Right lung (tissue), 10 donors: ENCODE measurements at places on chromosomes 4 and X. TPM values are rescaled to one million over a fixed set of nuclear protein-coding genes. Genes with fewer than 3 reads are reported as not detected.

UTP3 gene
- 31.2 TPM for polyA plus RNA-seq

OTUD5 gene
- polyA plus RNA-seq: 59.4 TPM

NCAPG gene
- 35.6 TPM for polyA plus RNA-seq

SOX3 gene
- not detected for polyA plus RNA-seq

ARX gene
- 0.12 TPM for polyA plus RNA-seq

SLITRK2 gene
- polyA plus RNA-seq: 4.9 TPM

SCRG1 gene
- polyA plus RNA-seq: 0.34 TPM

PCDH7 gene
- polyA plus RNA-seq: 44.2 TPM

FBXL5 gene
- polyA plus RNA-seq: 91.5 TPM

RHOXF1 gene
- 0.32 TPM for polyA plus RNA-seq

CPZ gene
- polyA plus RNA-seq: 4.7 TPM

VCX3A gene
- polyA plus RNA-seq: 0.44 TPM

AWAT2 gene
- not detected for polyA plus RNA-seq

- no peak for DNase-seq
Measured at GRCh38 chr4:121817701-121818100, 6.0 kb downstream of the CCNA2 start.

GRCh38 chrX:153628129-153628528, 18.9 kb upstream of the DUSP9 start:
- DNase-seq: no peak

DNA sequence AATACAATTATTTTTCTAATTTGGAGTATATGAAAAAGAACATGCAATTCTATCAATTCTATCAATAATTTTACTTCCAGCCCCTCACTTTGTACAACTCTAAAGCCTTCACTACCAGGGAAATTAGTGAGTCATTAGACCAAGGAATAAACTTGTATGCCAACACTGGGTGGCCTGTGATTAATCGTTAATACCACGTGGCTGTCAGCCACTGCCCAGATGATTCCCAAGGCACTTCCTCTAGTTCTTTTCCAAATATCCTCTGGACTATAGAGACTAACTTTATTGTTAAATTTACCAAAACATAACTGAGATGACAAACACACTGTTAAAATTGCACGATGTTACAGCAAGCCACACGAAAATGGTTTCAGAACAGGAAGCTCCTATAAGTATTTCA, 45.7 kb downstream of the MID1 start:
- no peak for DNase-seq

DNA sequence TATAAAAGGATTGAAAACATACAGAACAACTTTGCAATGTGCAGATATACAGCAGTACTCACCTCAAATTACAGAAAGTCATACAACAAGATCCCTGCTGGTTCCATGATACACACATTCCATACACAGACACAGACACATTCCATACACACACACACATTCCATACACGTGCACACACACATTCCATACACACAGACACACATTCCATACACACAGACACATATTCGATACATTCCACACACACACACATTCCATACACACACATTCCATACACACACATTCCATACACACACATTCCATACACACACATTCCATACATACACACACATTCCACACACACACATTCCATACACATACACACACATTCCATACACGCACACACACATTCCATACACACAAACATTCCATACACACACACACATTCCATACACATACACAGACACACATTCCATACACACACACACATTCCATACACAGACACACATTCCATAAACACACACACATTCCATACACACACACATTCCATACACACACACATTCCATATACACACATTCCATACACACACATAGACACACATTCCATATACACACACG, 13.7 kb downstream of the LINC00632 start:
- peak; percentile 38 for DNase-seq

DNA sequence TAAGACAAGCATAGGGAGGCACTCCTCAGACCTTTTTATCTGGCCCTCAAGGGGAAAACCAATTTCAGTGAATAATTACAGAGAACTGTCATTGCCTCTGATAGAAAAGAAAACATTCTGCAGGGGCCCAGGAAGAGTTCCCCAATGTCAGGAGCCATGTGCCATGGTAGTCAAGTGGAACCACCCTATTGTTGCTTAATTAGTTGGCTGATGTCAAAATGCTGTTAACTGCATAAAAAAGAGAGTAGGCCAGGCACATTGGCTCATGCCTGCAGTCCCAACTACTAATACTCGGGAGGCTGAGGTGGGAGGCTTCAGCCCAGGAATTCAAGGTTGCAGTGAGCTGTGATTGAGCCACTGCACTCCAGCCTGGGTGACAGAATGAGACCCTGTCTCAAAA, 28.6 kb upstream of the OGT start:
- no peak for DNase-seq

DNA sequence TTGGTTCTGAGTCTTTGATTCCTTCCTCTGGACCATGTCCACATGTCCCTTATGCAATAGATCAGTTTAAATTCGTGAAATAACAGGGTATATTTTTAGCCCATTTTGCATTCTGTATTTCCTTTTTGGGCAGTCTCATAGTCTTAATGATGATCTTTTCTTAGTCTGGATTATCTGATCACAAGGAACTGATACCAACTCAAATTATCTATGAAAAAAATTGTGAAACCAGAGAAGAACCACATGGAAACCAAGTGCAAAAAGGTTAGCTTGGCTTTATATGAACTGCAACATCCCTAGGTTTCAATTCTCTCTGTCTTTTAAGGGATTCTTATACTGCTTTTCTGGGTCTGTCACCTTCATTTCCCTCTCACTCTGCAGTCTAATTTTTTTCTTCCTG, 608.6 kb upstream of the AADAT start:
- DNase-seq: no peak

DNA sequence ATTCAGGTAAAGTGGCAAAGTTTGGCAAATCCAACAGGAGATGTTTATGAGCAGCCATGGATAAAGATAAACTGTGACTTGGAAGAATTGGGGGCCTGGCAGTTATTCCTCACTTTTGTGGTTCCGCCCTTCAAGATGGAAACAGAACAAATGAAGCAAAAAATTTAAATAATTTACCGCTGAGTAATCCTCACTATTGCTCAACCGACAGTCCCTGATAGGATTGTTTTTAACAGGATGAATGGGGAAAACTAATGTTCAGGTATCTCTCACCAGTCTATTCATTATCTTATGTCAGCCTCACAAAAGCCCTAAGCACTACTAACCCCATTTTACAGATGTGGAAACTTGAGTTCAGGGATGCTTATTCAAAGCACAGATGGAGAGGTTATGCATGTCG, 90.8 kb downstream of the FNIP2 start:
- no peak for DNase-seq

- DNase-seq: no peak
Measured at GRCh38 chrX:46637938-46638337, 64.4 kb downstream of the CHST7 start.

- no peak for DNase-seq
Measured at GRCh38 chr4:135731682-135732081, 1530.1 kb upstream of the PABPC4L start.

GRCh38 chr4:37439809-37440474, 195.4 kb downstream of the NWD2 start:
- no peak for DNase-seq

DNA sequence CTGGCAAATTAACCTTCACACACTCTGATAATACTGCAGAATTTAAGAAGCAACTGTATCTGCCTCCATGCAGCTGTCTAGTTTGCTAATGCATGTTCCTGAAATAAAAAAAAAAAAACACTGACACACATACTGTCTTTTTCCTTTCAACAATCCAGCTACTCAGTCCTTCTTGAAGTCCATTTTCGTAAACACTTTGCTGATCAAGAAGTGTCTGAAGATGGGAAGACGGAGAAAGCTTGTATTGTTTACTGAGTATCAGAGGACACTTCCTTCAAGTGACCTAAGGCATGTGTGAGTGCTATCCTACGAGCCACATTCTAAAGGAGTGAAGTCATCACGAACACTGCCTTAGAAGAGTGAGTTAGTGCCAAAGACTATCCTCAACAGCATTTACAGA, 82.6 kb downstream of the LUZP4 start:
- no peak for DNase-seq

DNA sequence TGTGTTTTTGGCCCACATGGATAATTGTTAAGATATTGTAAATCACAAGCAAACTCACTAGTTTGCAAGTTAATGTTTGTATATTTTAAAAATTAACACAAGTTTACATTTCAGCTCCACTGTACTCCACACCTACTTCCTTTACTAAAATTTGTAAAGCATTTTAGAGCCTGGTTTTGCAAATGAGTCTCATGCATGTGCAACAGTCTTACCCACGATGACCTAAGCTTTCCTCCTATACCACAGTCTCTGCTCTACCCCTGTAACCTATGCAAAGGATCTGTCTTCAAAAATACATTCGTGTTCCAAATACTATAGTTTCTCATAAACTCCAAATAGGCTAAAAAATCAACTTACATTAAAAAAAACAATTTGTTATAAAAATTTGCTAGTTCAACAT, 10.2 kb downstream of the BDH2 start:
- no peak for DNase-seq

GRCh38 chr4:8248091-8248490, 21.5 kb upstream of the HTRA3 start:
- no peak for DNase-seq

- DNase-seq: no peak
Measured at GRCh38 chr4:54516556-54517215, 141.1 kb upstream of the KIT start.

- no peak for DNase-seq
Measured at GRCh38 chr4:153156263-153156662, 48.0 kb upstream of the TRIM2 start.

- DNase-seq: no peak
Measured at GRCh38 chrX:109774706-109775105, 41.6 kb upstream of the ACSL4 start.

DNA sequence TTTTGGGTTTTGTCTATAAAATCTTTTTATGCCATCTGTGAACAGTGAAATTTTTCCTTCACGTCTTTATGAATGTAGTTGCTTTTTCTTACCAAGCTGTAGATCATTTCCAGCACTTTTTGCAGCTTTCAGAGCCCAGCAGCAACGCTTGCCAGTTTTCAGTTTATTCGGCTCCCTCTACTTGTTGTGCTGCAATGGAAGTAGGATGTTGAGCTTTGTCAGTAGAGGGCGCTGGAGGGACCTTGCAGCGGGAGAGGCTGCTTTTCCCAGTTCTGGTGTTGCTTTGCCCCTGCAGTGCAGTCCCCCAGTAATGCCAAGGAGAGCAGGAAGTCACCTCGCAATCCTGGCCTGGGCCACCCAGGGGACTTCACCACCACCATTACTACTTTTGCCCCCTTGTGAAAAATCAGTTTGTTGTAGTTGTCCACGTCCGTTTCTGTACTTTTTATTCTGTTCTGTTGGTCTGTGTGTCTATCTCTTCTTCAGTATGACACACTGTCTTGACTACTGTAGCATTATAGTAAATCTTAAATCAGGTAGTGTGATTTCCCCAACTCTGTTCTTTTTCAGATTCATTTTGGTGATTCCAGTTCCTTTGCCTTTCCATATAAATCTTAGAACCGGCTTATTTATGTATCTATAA, 21.8 kb downstream of the CMC4 start:
- no peak for DNase-seq

- no peak for DNase-seq
Measured at GRCh38 chr4:113276464-113277170, 227.2 kb downstream of the ANK2 start.

DNA sequence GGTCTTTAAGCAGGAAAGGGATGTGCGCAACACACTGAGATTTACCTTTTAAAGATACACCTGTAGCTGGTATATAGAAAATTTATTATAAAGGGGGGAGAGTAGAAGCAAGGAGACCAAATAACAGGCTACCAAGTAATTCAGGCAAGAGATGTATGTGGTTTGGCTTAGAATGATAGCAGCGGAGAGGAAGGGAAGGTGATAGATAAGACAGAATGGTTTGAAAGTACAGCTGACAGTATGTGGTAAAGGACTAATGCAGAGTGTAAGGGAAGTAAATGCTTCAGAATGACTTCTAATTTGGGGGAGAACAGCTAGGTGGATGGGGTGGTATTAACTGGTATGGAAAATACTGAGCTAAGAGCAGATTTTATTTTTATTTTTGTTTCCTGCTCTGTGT, 308.9 kb downstream of the ANTXR2 start:
- no peak for DNase-seq

GRCh38 chr4:163448540-163449203, 24.9 kb downstream of the TKTL2 start:
- no peak for DNase-seq

GRCh38 chr4:8197521-8197920, 1.6 kb upstream of the SH3TC1 start:
- no peak for DNase-seq

DNA sequence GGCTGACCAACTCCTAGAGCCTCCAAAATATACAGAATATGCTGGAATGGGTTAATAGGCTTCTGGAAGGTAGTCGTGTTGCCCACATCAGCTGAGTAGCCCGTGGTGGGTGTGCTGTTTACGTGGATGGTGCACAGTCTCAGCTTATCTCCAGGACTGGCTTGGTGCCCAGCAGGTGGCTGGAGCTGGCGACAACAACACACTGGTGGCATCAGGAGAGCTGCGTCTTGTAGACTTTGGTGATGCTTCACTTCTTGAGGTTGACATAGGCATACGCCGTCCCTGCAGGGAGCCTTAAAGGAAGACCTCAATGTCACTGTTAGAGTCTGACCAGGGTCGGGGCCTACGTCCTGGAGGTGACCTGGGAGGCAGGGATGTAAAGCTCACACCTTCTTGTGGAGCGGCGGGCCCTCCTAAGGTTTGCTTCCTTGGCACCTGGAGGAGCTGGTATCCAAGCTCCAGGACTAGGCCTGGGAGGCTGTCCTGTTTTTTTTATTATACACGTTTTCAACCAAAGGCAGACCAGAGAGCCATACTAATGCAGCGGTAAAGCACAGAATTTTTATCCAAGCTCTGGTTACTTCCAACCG, 26.5 kb upstream of the RBMX start:
- no peak for DNase-seq

DNA sequence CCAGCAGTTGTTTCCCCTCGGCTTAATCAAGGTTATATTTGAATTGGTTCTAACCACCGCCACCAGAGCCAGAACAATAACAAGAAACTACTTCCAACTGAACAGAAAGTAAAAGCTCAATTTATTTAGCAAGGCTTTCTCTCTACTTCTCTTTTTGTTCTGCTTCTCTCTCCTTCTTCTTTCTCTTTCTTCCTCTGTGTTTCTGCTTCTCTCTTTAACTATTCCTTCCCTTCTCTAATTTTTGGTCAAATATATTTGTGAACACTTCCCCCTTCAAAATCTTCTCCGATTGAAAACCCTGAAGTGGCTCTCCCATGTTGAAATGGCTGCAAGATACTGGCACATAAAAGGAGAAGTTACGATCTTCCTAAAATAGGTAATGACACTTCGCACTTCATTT, 1195.9 kb upstream of the PRKX start:
- no peak for DNase-seq

- no peak for DNase-seq
Measured at GRCh38 chr4:27861802-27862201, 1001.2 kb downstream of the STIM2 start.

DNA sequence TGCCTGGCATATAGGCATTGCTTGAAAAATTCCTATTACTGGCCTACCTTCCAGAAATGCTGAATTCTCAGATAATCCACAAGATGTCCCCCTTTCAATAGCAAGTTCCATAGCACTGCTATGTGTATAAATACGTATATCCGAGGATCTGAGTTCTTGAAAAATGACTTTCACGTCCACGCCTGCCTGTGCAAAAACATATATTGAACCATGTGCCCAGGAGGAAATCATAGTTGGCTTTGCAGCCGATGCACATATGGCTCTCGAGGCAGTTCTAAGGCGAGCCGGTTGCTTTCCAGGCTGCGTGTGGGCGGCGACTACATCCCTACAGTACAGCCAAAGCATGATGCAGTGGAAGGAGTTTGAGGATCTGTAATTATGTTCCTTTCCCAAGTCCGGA, 55.4 kb upstream of the ESX1 start:
- peak; percentile 3 for DNase-seq

- no peak for DNase-seq
Measured at GRCh38 chr4:158513256-158513655, 8.4 kb upstream of the RXFP1 start.
